ENCODE measurements at places on chromosomes 4 and X. TPM values are rescaled to one million over a fixed set of nuclear protein-coding genes. Genes with fewer than 3 reads are reported as not detected.
A peak's percentile ranks its signal among the peaks of the same experiment; 100 is the strongest.

DNA sequence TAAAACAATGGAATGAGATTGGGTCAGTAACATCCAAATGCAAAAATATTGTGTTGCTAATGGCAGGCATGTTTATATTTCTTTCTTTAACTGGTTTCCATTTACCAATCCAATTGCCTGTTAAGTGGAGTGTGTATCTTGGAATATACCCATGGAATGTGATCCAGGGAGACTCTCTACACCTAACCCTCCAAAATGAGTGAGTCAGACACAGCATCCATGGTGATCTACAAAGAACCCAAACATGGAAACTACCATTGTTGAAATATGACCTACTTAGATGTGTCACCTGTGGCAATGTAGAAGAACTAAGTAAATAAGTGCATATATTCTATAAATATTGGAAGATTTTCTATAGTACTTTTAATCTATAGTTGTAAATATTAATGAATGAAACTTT lies 110.3 kb downstream of the AREG start:
- peak; percentile 32 for DNase-seq

GRCh38 chrX:137032841-137033773 lies 688 bp downstream of the GPR101 start:
- no peak for DNase-seq

GRCh38 chr4:42480717-42481116 lies 83.4 kb downstream of the SHISA3 start:
- no peak for DNase-seq

- no peak for DNase-seq
Measured at GRCh38 chr4:187865914-187866313, 129.7 kb upstream of the ZFP42 start.

- DNase-seq: no peak
Measured at GRCh38 chr4:4750187-4750586, 109.3 kb upstream of the MSX1 start.

DNA sequence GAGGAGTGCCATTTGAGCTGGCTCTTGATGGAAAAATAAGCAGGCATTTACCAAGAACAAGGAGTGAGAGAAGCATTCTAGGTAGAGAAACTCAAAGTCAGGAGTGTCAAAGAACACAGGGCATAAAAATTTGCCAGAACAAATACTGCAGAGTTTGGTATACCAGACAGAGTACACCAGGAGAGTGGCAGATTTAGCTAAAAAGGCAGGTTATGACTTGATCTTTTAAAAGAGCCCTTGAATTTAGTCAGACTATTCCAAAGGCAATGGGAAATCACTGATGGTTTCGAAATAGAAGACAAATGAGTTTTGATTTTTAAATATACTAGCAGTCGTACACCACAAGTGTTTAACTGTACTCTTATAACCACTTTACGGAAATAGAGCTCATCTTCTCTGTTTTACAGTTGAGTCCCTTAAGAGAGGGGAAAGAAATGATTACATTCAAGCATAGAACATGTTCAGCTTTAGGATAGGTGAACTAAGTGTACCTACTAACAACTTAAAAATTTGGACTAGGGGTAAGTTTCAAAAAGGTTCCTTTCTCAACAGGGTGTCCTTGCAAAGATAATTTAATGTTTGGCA lies 10.2 kb downstream of the UBE2D3 start:
- DNase-seq: no peak

- no peak for DNase-seq
Measured at GRCh38 chrX:154056770-154057241, 37.1 kb upstream of the IRAK1 start.

DNA sequence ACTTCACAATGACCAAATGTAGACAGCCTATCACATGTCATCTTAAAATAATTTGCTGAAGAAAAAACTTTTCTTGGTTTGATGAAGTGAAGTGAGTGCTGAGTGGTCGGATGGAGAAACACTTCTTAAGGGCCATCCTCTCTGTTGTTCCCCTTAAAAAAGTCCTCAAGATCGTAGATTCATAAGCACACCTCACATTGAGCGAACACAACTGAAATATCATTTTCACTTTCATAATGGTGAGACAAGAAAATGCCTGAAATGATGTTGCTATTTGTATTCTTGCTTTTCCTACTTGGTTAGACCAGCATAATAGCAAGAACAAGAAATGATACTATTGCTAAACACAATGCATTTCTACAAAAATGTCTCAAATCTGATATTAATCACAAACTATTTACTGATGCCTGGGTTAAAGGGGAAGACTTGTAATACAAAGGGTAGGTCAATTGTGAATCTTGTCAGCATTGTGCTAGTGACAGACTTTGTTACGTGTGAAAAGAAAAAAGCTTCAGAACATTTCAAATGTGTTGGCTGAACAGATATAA lies 305.6 kb upstream of the NR3C2 start:
- no peak for DNase-seq

GRCh38 chr4:71338846-71339593 lies at the start of gene SLC4A4:
TSS of gene SLC4A4 (plus strand) at chr4:71339020.
- peak; percentile 85 for DNase-seq

ASB9 gene
- total RNA-seq: 0.33 TPM

REELD1 gene
- not detected for total RNA-seq
